ENCODE measurements at places on chromosomes 5 and 9.

- no peak for DNase-seq
Measured at GRCh38 chr9:131598121-131598520, 52.8 kb downstream of the PRRT1B start.

DNA sequence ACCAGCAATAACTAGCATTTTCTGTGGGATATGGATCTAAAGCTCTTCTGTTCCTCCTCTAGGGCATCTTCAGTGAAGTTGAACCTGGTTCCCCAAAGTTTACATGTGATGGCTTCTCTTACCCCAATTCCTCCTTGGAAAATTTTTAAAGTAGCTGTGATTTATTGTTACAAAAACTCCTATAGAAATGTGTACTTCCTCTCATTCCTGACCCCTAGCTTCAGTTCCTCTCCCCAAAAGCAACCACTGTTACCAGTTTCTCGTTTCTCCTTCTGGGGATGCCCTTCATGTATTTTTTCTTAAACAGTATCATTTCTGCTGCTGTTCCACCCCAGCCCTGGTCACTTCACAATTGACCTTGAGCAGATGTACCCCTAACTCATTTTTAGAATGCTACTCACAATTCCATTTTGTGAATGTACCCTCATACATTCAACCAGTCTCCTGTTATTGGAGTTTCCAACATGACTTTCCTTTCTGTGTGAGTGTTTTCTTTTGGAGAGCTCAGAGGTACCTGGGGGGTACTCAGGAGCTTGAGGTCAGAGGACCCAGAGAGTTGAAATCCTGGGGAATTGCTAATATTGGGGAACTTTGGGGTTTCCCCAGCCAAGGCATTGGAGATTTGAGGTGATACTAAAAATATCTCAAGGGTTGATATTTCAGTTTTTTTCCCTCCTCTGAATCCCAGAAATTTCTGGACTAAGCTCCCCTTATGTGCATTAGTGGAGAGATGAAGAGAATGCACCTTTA lies 18.6 kb upstream of the GLRX start:
- DNase-seq = no peak

GRCh38 chr9:137535120-137535428 lies 15.1 kb downstream of the PNPLA7 start:
- no peak for DNase-seq

- DNase-seq = no peak
Measured at GRCh38 chr5:83444445-83444844, 27.1 kb upstream of the VCAN start.

DNA sequence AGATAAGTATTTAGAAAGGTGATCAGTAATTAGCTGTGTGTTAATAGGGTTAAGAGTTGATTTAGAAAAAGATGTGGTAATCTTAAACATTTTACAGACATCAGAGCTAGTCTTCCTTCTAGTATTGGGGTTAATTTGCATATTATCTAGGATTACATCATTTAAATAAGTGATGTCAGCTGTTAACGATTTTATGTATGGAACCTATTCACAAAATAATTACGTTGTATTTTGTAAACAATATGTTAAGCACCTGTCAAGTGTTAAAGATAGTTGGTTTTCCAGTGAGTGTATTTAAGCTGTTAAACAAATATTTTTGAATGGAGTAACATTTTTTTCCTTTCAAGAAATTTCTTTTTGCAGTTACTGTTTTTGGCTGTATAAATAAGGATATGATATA lies 2.2 kb downstream of the DCP2 start:
- DNase-seq = no peak

DNA sequence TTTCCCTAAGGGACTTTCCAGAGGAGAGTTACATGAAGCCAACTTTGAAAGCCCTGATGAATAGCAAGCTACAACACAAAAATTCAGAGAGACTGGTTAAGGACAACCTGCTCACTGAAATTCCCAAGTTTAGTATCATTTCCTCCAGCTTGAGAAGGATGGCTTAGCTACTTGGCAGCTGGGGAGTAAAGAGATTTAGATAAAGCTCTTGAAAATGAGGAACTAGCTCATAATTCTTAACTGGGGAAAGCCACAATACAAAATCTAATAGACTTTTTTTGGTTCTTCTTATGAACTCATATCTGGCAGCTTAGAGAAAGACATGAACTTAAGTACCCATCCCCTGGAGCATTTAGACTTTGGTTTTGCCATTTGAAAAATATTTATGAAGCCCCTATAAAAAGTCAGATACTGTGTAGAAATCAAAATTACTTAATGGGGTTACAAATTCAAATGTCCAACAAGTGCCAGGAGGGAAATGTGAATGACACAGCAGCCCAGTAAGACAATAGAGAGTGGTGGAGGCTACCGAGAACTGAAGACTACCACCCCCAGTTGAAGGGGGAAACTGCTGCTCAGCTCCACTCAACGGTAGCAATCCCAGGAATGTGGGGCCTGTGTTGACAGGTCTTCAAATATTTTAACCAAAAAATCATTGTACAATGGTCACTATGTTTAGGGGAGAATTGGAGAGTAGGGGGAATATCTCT lies 79.4 kb upstream of the ADRB2 start:
- no peak for DNase-seq

Measured in stimulated activated CD4-positive, alpha-beta T cell treated with anti-CD3 and anti-CD28 coated beads, Interleukin-15, amount 100 ng/mL, for 1 hour (primary cell).